ENCODE measurements at places on chromosomes 2 and 18. TPM values are rescaled to one million over a fixed set of nuclear protein-coding genes. Genes with fewer than 3 reads are reported as not detected.

Gene BMPR2
- 85.8 TPM for total RNA-seq

Gene SSB
- total RNA-seq: 75.2 TPM

Gene CFLAR
- 316 TPM for total RNA-seq

Gene SPOPL
- total RNA-seq: 20.2 TPM

Gene MAPRE3
- total RNA-seq: 0.17 TPM

Gene NCKAP5
- 0.05 TPM for total RNA-seq

Gene SCTR
- total RNA-seq: not detected

Gene DNAJC27
- total RNA-seq: 4.3 TPM

Gene LINC00305
- not detected for total RNA-seq

Gene SIX2
- 0.09 TPM for total RNA-seq

Gene MTCL1
- 11.7 TPM for total RNA-seq

Gene DTNB
- total RNA-seq: 5.8 TPM

Gene RNF125
- total RNA-seq: 4.3 TPM

Gene ABCG5
- total RNA-seq: not detected
